ENCODE measurements at places on chromosomes 6 and 20. TPM values are rescaled to one million over a fixed set of nuclear protein-coding genes. Genes with fewer than 3 reads are reported as not detected.

GRCh38 chr6:26553264-26553634 lies 15.1 kb downstream of the HMGN4 start:
- peak; percentile 62 for DNase-seq

Gene IDH3B
- total RNA-seq = 181 TPM

- DNase-seq = no peak
Measured at GRCh38 chr6:88561954-88562315, 395.8 kb upstream of the CNR1 start.

DNA sequence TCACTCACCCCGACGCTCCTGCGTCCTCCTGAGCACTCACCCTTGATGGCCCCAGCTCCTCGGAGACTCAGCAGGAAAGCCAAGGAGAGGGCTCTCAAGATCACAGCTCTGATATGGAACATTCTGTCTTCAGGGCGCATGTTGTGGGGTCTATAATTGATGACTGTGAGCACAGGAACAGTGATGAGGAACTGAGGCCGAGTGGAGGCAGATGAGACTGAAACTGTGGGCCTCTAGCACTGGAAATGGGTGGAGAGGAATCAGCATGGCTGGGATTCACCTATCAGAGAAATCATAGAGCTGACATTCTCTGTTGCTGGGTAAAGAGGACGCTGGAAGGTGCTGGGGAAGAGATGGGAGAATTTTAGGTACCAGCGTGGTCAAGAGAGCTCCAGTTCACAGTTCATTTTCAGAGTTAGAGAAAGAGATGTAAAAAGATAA lies at the start of gene HLA-DPA1:
HLA-DPA1 (minus strand) TSS at position 219 of the 441 bp plus-strand sequence.
- DNase-seq = peak; percentile 18

DNA sequence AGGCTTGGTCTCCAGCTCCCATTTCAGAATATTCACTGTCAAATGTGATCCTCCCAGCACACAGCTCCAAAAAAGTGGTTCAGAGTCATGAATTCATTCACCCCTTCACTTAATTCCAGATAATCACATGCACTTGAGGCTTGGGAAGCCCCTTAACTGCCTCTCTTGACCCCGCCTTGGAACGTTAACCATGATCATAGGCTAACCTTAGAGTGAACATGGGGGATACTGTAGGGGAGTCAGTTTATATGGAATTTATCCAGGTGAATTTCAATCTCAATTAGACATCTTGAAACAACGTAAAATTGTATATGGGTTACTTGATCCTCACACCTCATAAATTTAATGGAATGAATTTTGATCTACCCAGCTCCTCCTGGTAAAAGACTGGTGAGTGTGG lies 346.8 kb upstream of the ARID1B start:
- DNase-seq = no peak

DNA sequence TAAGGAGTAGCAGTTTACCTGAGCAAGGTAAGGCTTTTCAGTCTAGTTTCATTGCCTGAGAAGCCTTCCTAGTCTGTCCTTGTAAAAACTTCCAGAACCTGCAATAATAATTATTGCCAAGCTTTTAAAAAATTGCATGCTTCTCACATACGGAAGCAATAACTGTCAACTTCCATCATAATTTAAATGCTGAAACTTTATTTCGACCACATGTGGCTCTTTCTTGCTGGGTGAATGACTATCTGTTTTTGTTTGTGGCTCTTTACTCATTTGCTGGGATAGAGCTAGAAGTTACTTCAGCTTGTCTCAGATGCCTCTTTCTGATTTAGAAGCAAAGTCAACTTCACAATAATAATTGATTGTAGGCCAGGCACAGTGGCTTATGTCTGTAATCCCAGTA lies 95.9 kb upstream of the COL21A1 start:
- no peak for DNase-seq

- no peak for DNase-seq
Measured at GRCh38 chr6:151141685-151142084, 98.1 kb upstream of the AKAP12 start.

- no peak for DNase-seq
Measured at GRCh38 chr6:81785377-81785776, 32.9 kb upstream of the TENT5A start.

DNA sequence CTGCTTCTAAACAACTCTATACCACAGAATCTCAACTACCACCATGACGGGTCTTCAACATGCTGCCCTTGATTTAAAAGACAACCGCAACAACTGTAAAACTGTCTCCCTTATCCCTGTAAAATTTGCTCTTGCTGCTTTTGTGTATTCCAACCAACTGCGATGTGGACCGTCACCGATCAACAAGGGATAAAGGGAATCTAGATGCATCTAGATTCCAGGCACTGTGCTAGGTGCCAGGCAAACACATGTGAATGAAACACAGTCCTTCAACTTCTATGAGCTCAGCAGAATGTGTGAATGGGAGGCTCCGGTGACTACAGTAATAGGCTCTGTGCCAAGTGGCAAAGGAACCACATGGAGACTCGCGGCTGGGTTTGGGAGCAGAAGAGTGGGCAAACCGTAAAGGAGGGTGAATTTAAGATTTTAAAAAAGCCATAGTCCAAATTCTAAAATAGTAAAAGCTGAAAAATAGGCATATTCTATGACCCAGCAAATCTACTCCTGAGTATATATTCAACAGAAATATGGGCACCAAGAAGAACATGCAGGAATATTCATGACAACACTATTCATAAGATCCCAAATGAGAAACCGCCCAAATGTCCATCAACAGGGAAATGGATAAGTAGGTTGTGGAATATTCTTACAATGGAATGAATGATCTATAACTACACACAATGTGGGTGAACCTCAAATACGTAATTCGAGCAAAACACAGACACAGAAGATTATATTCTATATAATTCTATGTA lies 3.7 kb upstream of the PRND start:
- DNase-seq = no peak

DNA sequence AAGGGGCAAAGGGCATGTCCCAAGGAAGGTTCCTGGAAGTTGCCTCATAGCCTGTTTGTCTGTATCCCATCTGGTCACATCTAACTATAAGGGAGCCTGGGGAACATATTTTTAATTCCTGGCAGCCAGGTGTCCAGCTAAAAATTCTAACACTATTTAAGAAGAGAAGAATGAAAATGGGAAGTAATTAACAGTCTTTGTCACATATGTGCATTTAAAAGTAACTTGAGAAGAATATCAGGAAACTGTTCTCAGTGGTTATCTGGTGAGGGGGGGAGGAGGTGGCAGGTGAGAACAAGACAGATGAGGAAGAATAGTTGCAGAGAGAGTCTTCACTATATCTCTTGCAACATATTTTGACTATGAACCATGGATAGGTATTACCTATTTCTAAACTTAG lies 75.5 kb upstream of the ELOVL5 start:
- no peak for DNase-seq

Gene TMEM217
- total RNA-seq = 0.47 TPM

- DNase-seq = no peak
Measured at GRCh38 chr6:79009819-79010218, 68.2 kb downstream of the PHIP start.

DNA sequence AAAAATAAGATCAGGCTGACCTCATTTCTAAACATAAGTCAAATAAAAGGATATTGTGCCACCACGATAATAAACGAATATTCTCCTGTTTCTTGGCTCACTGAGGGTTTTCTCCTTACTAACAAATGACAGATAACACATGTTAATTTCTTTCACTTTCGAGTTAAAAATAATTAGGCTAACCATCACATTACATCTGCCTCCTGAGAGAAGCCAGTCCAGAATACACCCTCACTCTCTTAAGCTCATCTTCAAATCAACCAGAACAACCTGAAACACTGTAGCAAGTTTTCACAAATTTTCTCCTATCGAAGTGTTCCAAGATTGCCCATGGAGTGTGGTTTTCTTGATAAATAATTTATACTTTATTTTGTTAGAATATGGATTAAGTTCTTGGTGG lies 1285.6 kb upstream of the EYS start:
- no peak for DNase-seq

GRCh38 chr6:36280467-36280866 lies 10.6 kb downstream of the PNPLA1 start:
- DNase-seq = no peak

GRCh38 chr20:47654370-47654769 lies 130.9 kb downstream of the SULF2 start:
- DNase-seq = no peak

Gene BPI
- total RNA-seq = 0.14 TPM

Gene LST1
- 8.9 TPM for total RNA-seq

DNA sequence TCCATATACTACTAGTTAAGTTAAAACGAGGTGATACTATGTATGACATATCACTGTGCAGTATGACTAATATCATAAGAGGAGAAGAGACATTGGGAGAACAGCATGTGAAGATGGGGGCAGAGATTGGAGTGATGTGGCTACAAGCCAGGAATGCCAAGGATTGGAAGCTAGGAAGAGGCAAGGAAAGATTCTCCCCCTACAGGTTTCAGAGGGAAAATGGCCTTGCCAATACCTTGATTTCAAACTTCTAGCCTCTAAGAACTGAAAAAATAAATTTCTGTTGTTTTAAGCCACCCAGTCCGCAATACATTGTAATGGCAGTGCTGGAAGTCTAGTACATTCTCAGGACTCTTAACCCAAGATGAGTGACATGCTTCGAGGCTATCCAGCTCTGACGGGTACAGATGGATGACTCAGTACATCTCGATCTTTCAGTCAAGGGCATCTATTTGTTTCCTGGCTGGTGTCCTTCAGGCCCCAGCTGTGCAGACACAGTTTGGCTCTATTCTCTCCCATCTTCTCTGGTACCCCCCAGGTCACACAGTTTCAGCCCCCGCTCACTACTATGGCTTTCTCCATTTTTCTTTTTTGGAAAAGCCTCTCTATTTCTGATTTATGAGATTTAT lies 55.5 kb upstream of the THEMIS start:
- DNase-seq = no peak

GRCh38 chr20:13412806-13413445 lies 191.9 kb downstream of the ISM1 start:
- no peak for DNase-seq

Gene RING1
- total RNA-seq = 27.1 TPM

Gene ADGRF1
- total RNA-seq = not detected

DNA sequence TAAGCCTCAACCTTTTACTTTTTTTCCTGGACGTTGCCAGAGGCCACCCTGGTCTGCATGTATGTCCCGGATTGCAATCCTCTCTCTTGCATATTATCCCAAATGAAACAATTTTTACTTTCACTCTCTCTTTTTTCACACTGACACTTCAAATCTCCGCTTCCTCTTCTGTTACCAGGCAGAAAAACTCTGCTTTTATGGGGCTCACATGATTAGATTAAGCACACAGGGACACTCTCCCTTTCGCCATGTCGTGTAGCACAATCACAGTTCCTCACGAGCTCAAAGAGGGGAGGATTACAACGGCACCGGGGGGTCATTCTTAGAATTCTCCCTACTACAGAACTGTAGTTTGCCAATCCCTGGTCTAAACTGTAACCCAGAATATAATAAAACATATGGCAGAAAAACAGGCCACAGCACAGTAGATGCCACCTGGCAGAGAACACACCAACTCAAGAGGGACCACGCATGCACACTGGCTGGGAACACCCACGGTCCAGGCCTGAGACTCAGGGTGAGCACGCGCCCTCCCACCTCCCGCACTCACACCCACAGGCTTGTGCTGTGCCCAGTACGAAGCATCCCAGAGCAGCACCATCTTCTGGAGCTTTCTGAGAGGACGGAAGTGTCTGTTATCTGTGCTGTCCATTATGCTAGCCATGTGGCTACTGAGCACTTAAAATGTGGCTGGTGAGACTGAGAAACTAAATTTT lies 288.7 kb downstream of the KIF16B start:
- no peak for DNase-seq

- no peak for DNase-seq
Measured at GRCh38 chr20:48782053-48782452, 45.7 kb downstream of the PREX1 start.

GRCh38 chr6:6712449-6713403 lies 124.2 kb downstream of the LY86 start:
- no peak for DNase-seq

GRCh38 chr6:47306887-47307286 lies 2.8 kb downstream of the TNFRSF21 start:
- DNase-seq = no peak

- no peak for DNase-seq
Measured at GRCh38 chr20:9458138-9458796, 56.1 kb upstream of the LAMP5 start.

Gene STX11
- 16.1 TPM for total RNA-seq

DNA sequence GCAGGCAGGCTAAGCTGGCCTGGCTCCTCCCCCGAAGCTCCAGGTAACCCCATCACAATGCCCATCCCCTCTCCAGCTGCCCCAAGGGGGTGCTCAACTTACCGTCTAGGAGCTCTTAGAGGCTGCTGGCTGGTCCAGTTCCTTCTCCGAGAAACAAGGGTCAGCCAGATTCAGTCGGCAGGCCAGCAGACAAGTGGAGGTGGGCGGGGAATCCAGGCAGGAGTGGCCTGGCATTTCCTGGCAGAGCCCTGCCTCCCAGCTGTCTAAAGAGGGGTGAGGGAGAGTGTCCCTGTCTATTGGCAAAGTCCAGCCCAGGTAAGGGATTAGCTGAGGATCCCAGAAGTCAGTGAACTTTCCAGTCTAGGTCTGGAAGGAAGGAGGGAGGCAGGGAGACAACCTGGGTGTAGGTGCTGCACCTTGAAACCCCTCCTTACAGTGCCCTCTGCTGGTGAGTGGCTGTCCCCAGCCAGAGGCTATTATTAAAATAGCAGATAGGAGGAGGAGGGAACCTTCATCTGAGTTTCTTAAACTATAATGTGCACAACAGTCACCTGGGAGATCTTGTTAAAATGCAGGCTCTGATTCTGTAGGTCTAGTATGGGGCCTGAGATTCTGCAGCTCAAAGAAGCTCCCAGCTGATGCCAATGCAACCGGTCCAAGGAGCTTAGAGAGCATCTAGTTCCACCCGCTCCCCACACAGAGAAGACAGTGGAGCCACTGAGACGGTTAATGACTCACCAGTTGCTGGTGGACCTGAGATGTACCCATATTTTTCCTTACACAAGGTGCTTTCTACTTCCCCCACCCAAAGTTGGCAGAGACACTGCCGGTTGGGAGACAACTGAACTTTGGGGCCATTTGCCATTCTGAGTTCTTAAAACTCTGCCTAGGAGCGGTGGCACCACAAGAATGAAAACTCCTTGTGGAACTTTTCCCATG lies at the start of gene UNC5CL:
UNC5CL (minus strand) TSS at position 162 of the 939 bp plus-strand sequence. CDS start 4,147 bp downstream, outside the sequence.
- peak; percentile 51 for DNase-seq

Gene OR2J3
- not detected for total RNA-seq

DNA sequence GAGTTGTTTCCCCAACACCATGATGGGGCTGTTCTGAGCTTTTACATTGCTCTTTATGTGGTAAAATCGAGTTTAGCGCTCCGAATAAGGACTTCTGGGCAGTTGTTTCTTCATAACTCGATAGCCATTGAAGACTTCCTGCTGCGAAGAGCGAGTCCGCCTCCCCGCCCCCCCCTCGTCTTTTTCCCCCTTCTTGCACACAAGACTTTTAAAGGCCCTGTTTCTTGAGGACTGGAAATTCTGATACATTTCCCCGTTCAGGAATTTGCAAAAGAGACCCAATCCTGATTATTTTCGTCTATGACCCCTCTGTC lies 1.5 kb upstream of the CITED2 start:
- no peak for DNase-seq

DNA sequence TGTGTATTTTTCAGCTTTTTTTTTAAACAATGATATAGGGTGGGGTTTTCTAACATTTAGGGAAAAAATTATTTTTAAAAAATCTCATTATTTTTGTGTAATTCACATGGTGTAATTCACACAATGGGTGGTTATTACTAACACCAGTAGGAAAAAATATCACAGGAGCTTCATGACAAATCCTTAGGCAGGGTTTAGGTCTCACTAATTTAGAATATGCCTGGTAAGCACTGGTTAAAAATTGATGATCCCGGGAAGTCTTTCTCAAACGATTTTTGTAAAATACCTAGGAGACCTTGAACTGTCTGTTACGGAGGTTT lies 29.5 kb upstream of the ZNF217 start:
- DNase-seq = no peak

Gene SYTL3
- 41.2 TPM for total RNA-seq

Gene BPIFB1
- total RNA-seq = not detected

All from CD4-positive, alpha-beta T cell (primary cell).